ENCODE measurements at places on chromosomes 5 and 9. TPM values are rescaled to one million over a fixed set of nuclear protein-coding genes. Genes with fewer than 3 reads are reported as not detected.

The ANGPTL2 gene
- total RNA-seq: 24.1 TPM

The C9orf50 gene
- total RNA-seq: 0.12 TPM

The PDGFRB gene
- 160 TPM for total RNA-seq

The NPR3 gene
- total RNA-seq: 17.8 TPM

The SPATA31A3 gene
- not detected for total RNA-seq

The IFNA13 gene
- not detected for total RNA-seq

The NEUROG1 gene
- total RNA-seq: not detected

The IDNK gene
- 6.3 TPM for total RNA-seq

The BOD1 gene
- total RNA-seq: 96.0 TPM

The GABBR2 gene
- total RNA-seq: 0.12 TPM

The SLC34A1 gene
- not detected for total RNA-seq

The ANKRD34B gene
- total RNA-seq: not detected

The IFNA2 gene
- not detected for total RNA-seq

The YTHDC2 gene
- total RNA-seq: 26.2 TPM

The CNOT6 gene
- total RNA-seq: 14.8 TPM

The TEX48 gene
- total RNA-seq: not detected

The COL15A1 gene
- 104 TPM for total RNA-seq

The LHX3 gene
- not detected for total RNA-seq

The MARCOL gene
- not detected for total RNA-seq

The SLC25A2 gene
- 0.50 TPM for total RNA-seq

The ANKRD31 gene
- 0.11 TPM for total RNA-seq

The SERF1A gene
- total RNA-seq: 5.9 TPM

The IL9 gene
- not detected for total RNA-seq

The SMAD5 gene
- total RNA-seq: 47.9 TPM

The ZFP37 gene
- total RNA-seq: 3.1 TPM

All from uterine smooth muscle cell (primary cell).